ENCODE measurements at places on chromosomes 2 and 18. TPM values are rescaled to one million over a fixed set of nuclear protein-coding genes. Genes with fewer than 3 reads are reported as not detected.

CCL20 gene
- not detected for total RNA-seq

DNA sequence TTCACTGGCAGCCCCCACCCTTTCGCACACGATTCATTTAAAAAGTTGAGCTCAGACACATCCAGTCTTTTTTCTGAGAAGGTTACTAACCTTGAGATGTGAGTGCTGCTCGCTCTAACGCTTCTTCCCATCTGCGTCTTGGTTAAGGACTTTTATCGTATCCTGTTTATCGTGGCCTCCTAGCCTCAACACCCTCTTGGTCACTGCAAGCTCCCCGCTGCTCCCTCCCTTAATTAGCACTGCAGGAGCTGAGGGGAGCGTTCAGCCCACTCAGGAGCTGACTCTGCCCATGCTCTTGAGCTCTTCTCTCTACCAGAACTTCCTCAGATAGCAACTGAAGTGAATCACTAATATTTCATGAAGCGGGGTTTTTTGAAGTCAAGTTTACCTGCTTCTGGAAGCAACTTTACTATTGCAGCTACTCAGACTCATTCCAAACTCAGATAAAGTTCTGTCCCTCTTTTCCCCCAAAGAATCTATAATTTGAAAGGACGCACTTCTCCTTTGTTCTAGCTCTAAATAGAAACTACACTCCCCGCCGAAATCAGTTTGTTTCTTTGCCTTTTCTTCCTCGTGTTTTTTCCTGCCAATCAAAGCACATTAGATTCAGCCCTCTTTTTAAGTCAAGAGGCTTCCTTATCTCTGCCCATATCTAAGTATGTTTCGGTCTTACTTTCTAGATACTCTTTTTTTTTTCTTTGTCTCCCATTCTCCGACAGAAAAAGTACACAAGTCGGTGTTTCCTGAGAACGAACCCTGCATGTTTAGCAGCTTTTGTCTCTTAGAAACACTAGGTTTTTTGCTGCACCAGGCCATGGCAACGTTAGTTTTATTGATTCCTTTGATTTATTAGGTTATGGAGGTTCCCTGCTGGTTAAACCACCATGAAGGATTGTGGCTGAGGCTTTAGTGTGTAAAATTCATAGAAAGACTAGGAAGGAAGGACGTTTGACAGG is 9.3 kb upstream of the CD226 start:
- no peak for DNase-seq

GRCh38 chr2:64114063-64114911 is 29.9 kb downstream of the PELI1 start:
- no peak for DNase-seq

MATN3 gene
- 0.41 TPM for total RNA-seq

- no peak for DNase-seq
These were observed 154.9 kb downstream of the CTIF start for GRCh38 chr18:48693625-48694262.

- DNase-seq = no peak
These were observed 240.5 kb downstream of the BCL2 start for GRCh38 chr18:63079114-63079513.

GRCh38 chr2:23452853-23453420 is 68.0 kb downstream of the KLHL29 start:
- DNase-seq = peak; percentile 48

PTPRN gene
- 0.31 TPM for total RNA-seq

DCDC2C gene
- total RNA-seq = not detected

- no peak for DNase-seq
These were observed 21.0 kb upstream of the PDE1A start for GRCh38 chr2:182447863-182448262.

CRYBA2 gene
- total RNA-seq = not detected

PRSS56 gene
- total RNA-seq = 0.82 TPM

DNA sequence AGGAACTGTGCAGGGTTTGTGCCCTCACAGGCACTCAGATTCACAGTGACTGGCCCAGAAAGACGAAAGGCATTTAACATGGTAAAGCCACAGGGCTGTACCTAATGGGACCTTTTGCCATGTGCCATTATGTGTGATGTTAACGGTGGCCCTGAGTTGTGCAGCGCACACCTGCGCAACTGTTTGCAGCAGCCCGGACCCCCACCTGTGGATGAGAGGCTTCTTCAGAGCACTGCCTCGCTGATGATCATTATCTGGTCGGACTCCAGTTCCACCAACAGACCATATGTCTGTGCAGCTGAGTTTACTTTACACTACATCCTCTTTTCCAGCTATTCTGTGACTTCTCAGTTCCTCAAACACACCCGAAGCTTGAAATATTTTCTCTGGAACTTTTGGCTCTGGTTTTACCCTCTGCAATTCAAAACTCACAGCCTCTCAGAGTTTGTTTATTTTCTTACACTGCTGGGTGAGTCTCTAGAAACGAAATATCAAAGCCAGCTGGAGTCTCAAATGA is 35.6 kb upstream of the UBE2F start:
- DNase-seq = peak; percentile 87

DNA sequence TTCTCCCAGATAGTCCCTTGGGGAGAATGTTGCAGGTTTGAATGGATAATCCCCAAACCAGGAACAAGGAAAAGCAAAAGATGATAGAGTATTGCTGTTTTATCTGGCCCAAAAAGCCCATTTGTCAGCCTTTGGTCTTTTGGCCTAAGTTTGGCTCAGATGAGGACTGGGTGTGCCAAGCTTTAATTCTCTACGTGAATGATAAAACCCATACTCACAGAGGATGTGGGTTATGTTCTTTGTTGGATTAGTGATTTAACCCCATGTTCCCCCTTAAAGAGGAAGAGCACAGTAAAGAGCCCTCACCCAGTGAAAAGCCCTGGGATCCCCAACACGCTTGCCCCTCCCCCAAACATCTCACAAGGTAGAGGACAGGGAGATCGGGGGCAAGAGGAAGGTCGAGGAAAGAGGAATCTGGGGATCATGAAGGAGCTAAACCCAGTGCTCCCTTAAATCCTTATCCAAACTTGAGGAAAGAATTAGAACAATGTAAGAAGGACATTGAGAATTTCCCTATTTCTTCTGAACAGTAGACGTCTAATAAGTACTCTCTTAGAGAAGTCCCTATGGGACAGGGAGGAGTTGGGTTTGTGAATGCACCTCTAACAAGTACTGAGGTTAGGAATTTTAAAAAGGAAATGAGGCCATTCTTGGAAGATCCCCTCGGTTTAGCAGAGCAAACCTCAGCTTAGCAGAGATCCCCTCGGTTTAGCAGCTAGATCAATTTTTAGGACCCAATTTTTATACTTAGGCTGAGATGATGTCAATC is 105.0 kb downstream of the HIBCH start:
- DNase-seq = peak; percentile 41

TNFAIP6 gene
- 10.8 TPM for total RNA-seq

DNA sequence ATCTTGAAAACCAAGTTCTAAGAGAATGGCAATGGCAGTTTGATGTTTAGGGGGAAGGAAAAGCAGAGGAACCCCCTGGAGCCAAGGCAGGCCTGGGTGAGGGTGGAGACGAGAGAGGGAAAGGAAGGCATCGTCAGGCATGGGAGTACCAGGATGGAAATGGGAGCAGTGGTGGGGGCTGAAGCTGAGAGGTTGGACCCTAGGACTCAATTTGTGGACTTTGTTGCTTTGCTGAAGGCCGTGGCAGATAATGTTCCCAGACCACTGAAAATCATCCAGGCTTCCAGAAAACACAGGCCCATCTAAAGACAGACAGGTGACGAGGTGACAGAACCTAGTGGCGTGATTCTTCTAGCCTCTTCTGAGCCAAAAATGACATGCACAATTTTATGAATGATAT is 4.9 kb downstream of the NPAS2 start:
- DNase-seq = no peak

UGT1A4 gene
- total RNA-seq = 1.6 TPM

GRCh38 chr2:16031058-16031847 is 90.9 kb downstream of the MYCN start:
- DNase-seq = no peak

- DNase-seq = no peak
These were observed 55.8 kb downstream of the TTC32 start for GRCh38 chr2:19846030-19846429.

- peak; percentile 27 for DNase-seq
These were observed 776.1 kb upstream of the ID2 start for GRCh38 chr2:7905756-7906155.

GRCh38 chr2:127097471-127097765 is 9.5 kb downstream of the BIN1 start:
- peak; percentile 13 for DNase-seq

DNA sequence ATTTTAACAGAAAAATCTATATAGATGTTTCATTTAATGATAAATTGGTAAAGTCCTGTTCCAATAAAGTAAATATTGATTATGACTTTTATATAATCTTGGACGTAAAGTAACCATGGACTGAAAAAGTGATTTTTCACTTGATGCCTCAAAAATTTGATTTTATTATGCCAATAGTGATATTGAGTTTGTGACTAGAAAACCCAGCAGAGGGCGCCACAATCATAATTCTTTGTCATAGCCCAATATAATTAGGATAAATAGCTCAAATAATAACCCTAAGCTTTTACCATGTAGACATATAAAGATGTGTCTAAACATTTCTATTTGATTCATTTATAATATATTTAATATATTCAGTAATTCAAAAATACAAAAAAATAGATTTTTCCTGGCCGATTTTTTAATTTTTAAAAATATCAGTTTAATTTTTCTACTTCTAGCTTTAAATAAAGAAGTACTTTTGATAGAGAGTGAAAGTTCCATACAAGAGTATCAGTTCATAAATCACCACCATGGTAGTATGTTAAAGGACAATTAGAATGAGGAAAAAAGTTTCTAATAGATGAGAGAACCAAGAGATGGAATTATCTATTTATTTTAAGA is 30.7 kb downstream of the CAMKMT start:
- DNase-seq = peak; percentile 61

DNA sequence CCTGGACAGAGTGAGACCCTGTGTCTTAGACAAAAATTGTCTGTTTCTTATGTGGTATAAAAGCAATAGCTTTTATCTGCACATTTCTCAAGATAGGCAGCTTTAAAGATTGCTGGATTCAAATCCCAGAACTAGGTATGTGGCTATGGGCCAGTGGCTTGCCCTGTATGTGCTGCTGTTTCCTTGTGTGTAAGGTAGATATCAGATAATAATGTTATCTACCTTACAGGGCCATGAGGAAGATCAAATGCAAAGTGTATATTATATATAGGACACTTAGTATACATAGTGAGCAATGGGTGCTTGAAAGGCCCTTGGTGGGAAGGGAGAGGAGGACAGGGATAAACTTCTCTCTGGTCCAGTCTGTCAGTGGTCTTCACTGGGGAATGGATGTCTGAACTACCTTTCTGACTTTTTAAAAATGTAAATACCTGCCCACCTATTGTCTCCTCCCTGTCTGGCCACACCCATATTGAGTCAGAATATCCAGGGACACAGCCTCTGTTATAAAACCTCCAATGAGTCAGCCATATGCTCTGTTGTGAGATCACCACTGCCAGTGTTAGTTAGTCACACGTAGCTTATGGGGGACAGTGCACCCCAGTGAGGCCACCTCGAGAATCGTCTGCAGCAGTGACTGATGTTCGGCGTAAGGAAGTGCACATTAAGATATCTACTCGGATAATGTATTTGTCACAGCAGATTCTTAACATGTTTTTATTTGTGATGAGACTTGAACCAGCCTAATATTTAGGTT is 383.4 kb downstream of the PTPRM start:
- no peak for DNase-seq

GRCh38 chr2:30293303-30293921 is 62.1 kb downstream of the LBH start:
- no peak for DNase-seq

KCNS3 gene
- total RNA-seq = 46.3 TPM

DNA sequence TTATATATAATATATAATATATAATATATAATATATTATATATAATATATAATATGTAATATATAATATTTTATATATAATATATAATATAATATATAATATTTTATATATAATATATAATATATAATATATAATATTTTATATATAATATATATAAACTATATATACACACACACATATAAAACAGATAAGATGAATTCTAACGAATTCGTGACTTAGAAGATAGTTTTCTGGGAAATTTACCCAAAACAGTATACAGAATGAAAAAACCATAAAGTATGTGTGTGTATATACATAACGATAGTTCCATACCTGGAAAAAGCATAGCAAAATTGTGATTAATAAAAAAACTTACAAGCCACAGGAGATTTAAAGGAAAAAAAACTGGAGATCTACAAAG is 80.6 kb downstream of the THADA start:
- DNase-seq = no peak

- DNase-seq = peak; percentile 86
These were observed 81.4 kb downstream of the BIN1 start for GRCh38 chr2:127025359-127026166.

DNA sequence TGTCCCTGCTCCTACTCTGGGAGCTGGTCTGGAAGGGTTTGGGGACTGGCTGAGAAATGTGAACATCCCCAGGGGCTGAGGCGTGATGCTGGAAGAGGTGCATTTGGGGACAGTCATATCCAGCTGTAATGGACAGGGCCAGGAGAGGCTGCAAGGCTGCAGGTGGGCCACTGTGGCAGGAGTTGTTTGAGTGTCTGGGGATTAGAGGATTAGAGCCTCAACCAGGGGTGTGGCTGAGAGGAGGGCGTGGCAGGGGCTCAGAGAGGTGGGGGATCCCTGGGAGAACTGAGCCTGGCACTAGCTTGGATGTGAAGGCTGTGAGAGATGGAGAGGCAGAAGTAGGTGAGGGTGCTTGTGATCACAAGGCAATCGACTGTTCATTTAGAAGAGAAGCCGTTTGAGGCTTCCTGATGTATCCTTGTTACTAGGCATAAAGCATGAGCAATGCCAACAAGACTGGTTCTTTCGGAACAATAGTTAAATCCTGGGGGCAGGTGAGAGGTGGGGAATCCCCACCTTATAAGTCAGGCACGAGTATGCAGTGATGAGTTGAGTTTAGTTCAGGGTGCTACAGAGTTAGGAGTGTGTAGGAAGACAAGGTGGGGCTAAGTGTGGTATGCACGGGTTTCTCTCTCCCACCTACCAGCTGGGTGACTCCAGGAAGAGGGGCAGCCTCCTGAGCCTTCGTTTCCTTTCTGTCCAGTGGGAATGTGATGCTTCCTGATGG is 31.9 kb downstream of the SH3RF3 start:
- no peak for DNase-seq

- DNase-seq = peak; percentile 33
These were observed 721 bp downstream of the FHOD3 start for GRCh38 chr18:36298126-36298741.

DNA sequence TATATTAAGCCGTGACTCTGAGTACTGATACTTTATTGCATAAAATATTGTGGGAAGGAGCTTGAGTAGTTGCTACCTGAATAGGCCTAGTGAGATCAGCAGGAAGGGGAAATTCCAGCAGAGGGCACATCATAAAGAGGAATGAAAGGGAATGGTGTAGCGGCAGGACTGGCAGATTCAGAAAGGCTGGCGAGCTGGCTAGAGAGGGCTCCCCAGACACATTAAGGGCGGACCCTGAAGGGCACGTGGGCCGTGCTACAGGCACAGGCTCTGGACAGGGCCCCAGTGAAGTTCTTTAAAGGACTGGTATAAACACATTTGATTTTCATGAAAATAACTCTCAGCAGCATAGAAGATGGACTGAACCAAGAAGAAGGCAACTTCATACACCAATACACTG is 43.0 kb downstream of the PTPN2 start:
- no peak for DNase-seq

Measured in tongue (tissue), 3 donors.